ENCODE measurements at places on chromosomes 4 and X.

DNA sequence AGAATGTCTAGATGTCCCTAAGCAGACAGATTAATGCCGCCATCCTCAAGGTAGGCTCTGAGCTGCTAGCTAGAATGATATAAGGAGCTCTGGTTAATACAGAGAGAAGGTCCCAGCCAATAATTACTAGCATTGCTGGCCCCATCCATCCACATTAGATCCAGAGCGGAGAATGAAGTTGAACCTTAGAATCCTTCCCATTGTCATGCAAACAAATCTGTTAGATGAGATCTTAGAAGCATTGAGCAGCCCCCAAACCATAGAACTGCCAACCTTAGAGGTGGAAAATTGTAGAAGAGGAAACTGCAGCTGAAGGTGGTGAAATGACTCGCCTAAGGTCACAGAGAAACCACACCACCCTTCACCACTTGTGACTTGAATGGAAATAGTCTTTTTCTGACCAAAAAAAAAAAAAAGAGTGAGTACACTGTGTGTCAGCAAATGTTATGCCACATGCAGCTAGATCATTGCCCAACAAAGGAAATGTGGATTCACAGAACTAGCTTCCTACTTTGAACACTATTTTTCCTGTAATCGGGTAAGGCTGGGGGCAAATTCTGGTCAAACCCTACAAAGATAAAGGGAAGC lies 162.1 kb downstream of the SMIM20 start:
- DNase-seq, result no peak

GRCh38 chrX:10121787-10122186 lies 35.0 kb upstream of the CLCN4 start:
- DNase-seq, result no peak

DNA sequence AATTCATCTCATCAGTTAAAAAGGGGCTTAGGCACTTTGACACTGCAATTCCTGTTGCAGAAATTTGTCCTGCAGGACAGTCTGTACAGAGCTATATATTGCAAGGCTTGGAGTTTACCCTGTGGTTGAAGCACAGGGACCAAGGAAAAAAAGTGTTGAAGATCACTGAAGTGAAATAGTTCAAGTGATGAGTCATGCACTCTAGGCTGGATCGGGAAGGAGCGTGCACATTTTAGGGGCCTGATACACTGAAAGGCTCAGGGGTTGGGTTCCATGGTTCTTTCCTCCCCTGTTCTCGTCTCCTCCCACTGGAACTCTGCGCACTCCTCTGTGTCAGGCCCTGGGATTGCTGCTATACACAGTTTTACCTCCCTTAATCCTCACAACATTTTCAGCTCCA lies 104.9 kb upstream of the ARMCX2 start:
- DNase-seq, result no peak

DNA sequence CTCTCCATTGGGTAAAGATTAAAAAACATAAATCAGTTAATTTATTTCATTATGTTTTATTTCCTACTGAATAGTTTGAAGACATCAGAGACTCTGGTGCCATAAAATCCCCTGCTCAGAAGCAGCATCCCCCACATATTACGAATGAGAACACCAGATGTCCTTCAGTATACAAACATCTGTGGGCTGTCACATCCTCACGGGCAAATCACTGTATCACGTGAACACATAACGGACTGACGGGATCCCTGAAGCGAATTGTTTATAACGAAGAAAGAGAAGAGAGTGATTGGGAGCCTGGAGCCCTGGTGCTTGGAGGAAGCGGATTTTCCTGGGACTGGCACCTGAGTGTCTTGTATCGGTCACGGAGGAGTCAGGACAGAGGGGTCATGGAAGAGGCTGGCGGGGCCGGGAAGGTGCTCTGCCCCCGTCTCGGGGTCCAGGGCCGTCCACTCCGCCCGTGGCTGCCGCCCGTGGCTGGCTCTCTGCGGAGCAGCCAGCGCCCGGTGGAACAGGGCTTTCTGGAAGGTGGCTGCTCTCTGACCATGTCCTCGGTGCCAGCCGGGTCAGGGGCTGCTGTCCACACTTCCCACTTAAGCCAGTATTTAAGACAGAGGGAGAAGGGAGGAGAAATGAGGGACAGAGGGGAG lies 452.7 kb upstream of the FAT1 start:
- no peak for DNase-seq

GRCh38 chr4:8595237-8596087 lies 2.9 kb downstream of the CPZ start:
- no peak for DNase-seq

DNA sequence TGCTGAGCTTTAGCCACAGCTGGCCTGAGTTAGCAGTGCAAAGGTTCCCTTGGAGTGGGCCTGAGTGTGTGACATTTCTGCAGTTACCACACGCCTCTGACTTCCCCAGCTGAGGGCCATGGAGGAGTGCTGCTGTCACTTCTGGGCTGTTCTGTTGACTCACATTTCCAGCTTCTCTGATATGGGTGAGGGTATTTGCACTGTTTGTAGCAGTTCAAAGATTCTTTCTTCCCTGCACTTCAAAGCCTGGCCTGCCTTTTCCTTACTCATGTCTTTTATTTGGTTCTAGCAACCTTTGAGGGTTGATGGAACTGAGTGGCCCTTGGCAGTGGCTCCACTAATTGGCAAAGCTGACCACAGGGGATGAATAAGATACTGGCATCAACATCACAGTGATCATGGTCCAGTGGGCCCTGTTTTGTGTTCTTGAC lies 26.4 kb upstream of the SCML1 start:
- no peak for DNase-seq

GRCh38 chr4:177235026-177235425 lies 74.6 kb upstream of the NEIL3 start:
- DNase-seq, result no peak

DNA sequence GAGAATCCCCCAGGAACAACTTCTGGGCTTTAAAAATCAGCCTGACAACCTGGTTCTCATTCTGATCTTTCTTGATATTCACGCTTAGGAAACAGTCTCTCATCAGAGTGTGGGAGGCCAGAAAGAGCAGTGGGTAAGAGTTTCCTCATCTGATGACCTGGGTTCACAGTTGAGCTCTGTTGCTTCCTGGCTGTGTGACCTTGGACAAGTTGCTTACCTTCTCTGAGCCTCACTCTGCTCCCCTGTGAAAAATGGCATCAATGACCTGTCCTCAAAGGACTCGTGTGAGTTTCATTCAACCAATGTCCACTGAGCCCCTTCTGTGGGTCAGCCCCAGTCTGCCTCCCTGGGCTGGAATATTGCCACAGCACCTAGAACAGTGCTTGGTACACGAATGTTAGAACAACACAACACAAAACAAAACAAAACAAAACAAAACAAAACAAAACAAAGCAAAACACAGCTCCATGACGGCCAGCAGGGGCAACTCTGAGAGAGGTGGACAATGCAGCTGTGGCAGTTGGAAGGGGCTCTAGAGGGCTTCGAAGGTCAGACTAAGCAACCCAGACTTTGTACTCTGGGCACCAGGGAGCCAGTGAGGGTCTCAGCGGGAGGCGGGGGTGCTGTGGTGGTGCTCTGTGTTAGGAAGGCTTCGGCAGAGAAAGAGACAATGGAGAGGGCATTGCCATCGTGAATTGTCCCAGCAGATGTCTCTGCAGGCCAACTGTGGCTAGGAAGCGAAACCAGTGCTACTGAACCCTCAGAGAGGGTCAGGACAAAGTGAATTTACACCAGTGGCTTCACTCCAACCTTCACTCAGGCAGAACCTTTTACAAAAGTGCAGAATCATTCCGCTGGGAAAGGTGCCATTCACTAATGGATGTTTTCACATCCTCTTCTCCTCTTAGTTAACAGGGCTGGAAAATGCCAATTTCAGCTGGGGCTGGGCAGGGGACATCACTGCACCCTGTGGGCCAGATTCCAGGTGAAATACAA lies 14.3 kb upstream of the C4orf50 start:
- no peak for DNase-seq

GRCh38 chr4:185920171-185920570 lies 108.2 kb upstream of the SORBS2 start:
- no peak for DNase-seq

GRCh38 chr4:185534866-185535611 lies at the start of gene PDLIM3:
PDLIM3 (minus strand) TSS chr4:185535507; CDS start chr4:185535434, 73 bp downstream.
- DNase-seq, result no peak

GRCh38 chrX:3815896-3816664 lies 102.6 kb upstream of the PRKX start:
- DNase-seq, result no peak

GRCh38 chr4:114474188-114474800 lies 124.3 kb upstream of the UGT8 start:
- DNase-seq, result no peak

- no peak for DNase-seq
Observed at GRCh38 chr4:165700855-165701254, 172.2 kb upstream of the TLL1 start.

- DNase-seq, result no peak
Observed at GRCh38 chrX:41906515-41907187, 16.7 kb downstream of the CASK start.

DNA sequence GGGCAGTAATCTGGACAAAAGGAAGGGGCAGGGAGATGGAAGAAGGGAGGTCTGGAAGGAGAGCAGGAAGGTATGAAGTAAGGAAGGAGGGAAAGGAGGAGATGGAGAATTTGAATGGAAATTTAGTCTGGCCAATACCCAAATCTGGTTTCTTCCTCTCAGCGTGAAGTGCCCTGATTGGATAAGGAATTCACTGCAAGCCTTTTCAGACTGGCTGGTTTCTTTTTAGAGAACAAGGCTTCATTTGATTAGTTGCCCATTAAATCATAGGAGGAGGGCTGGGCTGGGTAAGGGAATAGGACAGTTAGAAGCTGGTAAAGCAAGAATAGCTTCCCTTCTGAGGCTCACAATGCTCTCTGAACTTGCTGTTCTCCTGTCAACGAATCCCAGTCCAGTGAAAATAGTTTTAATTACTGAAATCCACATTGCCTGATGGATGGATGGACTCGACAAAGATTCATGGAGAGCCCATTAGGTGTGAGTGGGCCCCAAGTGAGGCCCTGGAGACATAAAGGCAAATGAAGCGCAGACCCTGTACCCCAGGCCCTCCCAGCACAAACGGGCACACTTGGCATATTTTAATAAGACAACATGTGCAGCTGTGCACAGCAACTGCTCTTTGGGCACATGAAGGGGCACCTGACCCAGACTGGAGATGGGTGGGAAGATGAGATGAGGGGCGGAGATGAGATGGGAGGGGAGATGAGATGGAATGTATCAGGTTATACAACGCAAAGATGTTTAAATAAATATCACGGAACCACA lies 347.1 kb upstream of the GATB start:
- no peak for DNase-seq

DNA sequence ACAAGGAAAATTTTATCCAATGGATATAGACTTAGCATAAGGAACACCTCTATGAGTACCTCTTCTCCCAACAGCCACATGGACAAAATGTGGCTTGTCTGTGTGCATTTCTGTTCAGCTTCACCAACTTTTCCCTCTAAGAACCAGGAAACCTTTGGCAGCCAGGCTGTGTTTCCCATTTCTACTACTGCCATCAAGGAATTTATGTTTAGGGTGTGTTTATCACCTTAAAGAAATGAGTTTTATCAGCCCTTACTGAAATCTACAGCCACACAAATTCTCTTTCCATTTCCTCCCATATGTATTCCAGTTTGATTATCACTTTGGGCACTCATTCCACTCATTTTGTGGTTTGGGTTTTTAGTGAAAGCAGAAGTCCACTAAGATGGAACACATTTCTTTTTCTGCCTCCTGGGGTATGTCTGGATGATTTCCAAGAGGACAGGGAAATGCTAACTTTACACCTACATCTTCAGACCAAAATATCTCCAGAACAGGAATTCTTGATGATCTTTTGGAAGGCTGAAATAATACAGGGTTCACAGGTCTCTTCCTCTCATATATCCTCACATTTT lies 82.6 kb upstream of the MAOA start:
- no peak for DNase-seq

DNA sequence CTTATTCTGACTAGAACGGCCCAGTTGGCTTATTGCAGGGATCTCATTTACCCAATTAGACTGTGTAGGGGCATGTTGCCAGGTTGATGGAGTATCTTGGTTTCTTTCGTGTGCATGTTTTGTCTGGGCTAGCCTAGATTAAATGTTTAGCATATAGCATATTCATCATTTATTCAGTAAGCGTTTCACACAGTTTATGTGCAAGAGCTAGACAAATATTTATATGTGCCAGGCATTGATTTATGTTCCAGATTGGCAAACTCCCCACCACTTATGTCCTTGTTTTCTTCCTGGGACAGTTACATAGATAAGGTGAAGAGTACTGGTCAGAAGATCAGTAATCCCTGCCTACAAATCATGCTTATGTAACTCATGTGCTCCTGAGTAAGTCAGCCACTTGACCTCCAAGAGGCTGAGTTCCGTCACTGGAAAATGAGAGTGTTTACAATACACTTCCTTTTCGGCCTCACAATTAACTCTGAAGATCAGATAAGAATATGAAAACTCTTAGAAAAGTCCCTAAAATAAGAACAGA lies 57.2 kb downstream of the RUFY3 start:
- DNase-seq, result no peak

- DNase-seq, result no peak
Observed at GRCh38 chr4:158202481-158202880, 7.8 kb upstream of the TMEM144 start.

GRCh38 chr4:56055027-56055977 lies 106.6 kb downstream of the CEP135 start:
- no peak for DNase-seq

- no peak for DNase-seq
Observed at GRCh38 chr4:1242506-1243450, 6.2 kb downstream of the CTBP1 start.

GRCh38 chrX:64850371-64851082 lies 125.7 kb downstream of the ZC4H2 start:
- no peak for DNase-seq

DNA sequence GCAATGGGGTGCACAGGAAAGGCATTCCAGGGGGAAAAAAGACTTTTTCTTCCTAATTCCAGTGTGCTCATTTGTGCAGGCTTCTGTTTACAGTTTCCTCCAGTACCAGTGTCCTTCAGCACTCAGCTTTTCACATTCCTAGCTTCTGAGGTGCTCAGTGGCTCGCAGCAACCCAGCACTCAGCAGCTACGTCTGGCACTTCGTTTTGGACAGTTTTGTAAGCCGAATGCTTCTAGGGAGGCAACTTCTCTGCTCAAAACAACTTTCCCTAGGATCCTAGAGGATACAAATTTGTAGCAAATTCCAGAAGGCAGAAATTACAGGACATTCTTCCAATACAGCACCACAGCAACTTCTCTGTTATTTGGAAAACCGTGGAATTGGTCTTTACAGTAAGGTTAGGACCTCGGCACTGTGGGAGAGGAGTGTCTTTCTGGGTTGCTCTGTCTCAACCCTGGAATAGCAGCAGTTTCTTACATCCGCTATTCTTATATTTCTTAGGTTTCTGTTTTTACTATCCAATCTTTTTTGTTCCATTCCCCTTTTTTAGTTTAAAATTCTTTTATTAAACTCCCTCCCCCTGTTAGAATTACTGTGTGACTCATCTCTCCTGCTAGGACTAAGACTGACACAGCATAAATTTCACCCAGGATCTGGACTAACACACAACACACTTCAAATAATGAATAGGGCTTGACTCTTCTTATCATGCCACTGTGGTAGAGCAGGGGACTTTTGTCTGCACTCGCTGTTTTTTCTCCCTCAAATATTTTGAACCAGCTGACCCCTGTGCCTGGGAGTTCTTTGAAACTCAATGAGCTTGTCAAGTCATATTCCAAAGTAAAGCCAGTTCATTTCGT lies 1314.7 kb downstream of the FSTL5 start:
- no peak for DNase-seq

Measured in stimulated activated CD4-positive, alpha-beta T cell treated with anti-CD3 and anti-CD28 coated beads, Interleukin-1b, Interleukin-23, amount 100 ng/mL, for 1 hour (primary cell).